NCI-H524 treated with DMSO at 0.1 percent for 48 hours (cell line): ENCODE measurements at places on chromosomes 16 and 17.
A peak's percentile ranks its signal among the peaks of the same experiment; 100 is the strongest.

GRCh38 chr17:6512552-6512951 is 43.8 kb downstream of the PITPNM3 start:
- no peak for DNase-seq

DNA sequence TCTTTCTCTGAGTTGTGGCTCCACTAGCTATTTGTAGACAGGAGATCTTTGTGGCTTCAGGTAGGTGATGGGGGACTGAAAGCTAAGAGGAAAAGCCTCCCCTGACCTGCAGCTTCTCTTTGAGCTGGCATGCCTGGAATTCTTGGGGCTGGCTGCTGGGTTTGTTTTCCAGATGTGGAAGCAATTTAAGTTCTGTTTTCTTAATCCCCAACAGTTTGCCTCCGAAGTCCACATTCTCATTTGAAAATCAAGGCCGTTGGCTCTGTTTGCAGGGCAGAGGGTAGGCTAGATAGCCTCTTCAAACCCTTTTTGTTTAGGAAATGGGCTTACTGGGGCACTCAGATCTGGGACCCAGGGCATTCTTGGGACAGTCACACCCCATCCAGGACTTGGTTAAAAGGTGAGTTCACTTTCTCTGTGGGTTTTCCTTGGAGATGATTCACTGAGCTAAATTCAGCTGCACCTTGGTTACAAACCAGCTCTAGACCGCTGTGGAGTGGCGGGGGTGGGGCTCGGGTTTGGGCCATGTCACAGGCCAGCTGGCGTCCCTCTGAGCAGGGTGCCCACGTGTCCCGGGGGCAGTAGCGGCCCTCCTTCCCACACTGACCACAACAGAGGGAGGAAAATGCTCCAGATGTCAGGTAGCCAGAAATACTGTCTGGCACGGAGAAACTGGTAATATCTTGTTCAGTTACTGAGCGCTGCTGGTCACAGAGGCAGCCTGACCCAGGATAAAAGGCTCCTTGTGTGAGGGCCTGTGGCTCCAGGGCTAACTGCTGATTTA is 108.5 kb downstream of the RAB11FIP4 start:
- peak; percentile 15 for DNase-seq

DNA sequence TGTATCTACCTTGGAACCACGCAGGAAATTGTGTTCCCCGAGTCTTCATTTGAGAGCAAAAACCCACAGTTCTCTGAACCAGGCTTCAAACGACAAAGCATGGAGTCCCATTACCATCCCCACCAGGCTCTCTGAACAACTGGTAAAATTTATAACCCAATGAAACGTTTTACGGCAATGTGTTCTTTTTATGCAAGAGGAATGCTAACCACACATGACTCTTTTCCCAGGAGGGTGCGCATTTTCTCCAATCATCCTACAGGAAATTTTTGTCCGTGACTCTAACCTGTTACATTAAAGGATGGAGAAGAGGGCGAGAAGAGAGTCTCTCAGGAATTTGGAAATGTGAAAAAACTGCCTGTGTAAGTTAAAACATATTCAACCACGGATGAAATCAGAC is 17.8 kb downstream of the STX8 start:
- DNase-seq: no peak

DNA sequence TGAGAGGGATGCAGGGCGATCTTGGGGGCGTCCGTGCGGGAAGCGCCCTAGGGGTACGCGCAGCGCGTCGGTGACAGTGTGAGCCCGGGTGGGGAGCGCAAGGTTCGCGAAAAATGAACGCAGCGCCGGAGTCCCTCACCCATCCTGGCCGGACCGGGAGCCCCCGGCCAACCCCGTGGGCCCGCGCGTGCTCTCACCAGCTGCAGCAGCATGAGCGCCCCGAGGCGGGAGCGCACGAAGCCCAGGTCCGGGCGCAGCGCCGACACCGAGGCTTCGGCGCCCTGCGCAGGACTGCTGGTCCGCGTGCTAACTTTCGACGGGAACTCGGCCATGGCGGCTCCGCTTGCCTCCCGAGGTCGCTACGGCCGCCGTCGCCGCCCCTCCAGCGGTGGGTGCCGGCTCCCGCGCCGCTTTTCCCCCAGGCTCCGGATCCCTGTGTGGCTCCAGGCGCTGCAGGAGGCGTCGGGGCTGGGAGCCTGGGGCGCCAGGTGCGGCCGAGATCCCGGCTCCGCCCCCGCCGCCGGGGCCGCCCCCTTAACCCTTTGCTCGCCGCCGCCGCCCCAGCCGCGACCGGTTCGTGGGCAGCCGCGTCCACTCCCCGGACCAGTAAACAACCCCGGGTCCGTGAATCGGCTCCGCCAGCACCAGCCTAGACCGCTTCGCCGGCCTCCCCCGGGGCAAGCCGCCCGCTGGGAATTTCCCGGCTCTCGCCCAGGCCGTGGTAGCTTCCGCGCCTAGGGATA is at the start of gene PLLP:
Gene PLLP, minus strand, starts transcription at position 464 of the 743 bp plus-strand sequence. Its CDS starts 132 bp downstream, at position 332.
- no peak for DNase-seq

- no peak for DNase-seq
Measured at GRCh38 chr17:44397479-44398440, 8.3 kb upstream of the ITGA2B start.
